ENCODE measurements at places on chromosomes 5 and 9.

DNA sequence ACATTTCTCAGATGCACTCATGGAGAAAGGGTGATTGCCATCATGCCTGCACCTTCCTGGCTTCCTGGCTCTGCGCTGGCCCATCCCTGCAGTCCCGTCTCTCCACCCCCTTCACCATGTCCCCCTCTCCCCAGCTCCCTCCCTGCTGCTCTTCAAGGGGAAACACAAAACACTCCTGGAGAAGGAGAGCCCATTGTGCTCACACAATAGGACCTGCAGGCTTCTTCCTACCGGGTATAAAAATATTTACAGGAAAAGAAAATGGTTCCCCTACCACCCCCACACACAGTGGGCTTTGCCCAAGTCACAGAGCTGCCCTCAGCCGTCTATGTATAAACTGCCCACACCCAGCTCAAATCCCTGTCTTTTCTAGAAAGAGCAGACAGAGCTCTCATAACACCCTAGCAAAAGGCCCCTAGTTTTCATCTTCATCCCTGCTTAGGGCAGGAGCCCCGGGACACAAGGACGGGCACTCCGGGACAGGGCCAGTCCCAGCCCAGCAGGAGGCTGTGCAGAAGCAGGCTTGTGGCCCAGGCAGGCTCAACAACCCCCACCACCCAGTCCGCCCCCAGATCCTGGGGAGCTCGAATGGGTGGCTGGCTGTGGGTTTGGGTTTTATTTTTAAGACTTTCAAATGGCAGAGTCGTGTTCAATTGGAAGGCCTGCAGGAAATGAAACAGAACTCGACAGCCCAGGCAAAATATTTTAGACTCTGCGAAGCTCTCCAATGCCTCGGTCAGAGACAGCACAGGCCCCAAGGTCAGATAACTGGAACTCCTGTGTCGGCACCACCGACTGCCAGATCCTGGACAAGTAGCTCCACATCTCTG lies 77.3 kb downstream of the LRSAM1 start:
- DNase-seq: no peak

- no peak for DNase-seq
These were observed 133.3 kb downstream of the CDK5RAP2 start for GRCh38 chr9:120446671-120447070.

- DNase-seq: no peak
These were observed 162.4 kb upstream of the TUT7 start for GRCh38 chr9:86516564-86516963.

DNA sequence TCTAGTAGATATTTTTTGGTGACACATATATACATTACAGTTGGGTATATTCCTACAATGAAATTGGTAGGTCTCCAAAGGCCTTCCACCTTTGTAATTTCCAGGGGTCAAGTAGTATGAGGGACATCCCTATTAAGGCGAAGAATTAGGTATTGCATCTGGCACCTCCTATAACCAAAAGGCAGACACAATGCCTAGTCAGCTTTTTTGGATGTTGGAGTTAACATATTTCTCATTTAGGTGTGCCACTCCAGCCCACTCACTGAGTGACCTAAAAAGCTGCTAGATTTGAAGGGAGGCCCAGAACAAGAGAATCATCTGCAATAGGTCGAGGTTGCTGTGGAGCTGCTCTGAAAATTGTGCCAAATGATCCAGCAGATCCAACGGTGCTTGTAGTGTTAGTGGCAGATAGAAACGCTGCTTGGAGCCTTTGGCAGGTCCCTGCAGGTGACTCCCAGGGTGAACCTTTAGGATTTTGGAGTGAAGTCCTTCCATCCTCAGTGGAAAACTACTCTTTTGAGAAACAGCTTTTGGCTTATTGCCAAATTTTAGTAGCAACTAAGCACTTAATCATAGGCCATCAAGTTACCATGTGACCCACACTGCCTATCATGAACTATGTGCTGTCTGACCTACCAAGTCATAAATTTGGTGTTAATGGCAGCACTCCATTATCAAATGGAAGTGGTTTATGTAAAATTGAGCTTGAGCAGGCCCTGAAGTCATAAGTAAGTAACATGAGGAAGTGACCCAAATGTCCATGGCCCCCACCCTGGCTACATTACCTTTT lies 15.7 kb upstream of the FNIP1 start:
- no peak for DNase-seq

- DNase-seq: no peak
These were observed 271.0 kb upstream of the RIOK2 start for GRCh38 chr5:97454015-97454414.

GRCh38 chr5:56490971-56491468 lies 257.9 kb upstream of the ANKRD55 start:
- DNase-seq: no peak

GRCh38 chr5:37723162-37723961 lies 116.5 kb downstream of the GDNF start:
- DNase-seq: no peak

- DNase-seq: no peak
These were observed 408.2 kb upstream of the PTGER4 start for GRCh38 chr5:40271476-40271875.

GRCh38 chr9:4114569-4115505 lies 185.0 kb downstream of the GLIS3 start:
- DNase-seq: no peak

DNA sequence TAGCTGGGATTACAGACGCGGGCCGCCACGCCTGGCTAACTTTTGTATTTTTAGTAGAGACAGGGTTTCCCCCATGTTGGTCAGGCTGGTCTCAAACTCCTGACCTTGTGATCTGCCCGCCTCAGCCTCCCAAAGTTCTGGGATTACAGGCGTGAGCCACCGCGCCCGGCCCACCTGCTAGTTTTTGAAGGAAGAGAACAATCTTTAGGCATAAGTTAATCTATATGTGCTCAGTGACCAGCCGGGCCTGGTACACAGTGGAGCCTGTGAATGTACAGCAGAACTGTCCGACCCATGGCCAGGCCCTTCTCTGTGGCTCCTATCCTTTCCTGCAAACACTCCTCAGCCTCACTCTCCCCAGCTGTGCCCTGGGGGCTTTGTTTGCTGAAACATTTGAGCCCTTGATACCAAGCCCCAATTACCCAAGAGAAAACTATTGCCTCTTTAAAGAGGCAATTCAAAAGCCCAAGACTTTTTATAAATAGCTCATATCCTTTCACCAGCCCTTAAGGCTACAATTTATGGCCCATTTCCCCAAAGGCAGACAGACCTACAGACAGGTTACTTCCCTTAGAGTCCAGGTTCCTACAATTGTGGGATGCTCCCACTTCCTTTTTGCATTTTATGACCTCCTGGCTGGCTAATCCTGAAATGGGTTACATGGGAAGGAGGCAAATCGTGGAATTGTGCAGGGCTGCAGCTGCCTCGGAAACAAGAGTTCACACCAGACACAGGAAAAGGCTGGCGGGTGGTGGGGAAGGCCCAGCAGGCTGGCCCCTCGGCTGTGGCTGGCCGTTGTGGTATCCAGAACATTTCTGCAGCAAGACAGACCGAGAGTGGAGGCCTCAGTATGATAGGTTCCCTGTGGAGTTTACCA lies 37.5 kb downstream of the SPRY4 start:
- DNase-seq: no peak

- DNase-seq: no peak
These were observed 1.5 kb downstream of the KLF9 start for GRCh38 chr9:70412832-70413463.

- DNase-seq: peak; percentile 95
These were observed 57.9 kb upstream of the IER5L start for GRCh38 chr9:129235931-129236331.

DNA sequence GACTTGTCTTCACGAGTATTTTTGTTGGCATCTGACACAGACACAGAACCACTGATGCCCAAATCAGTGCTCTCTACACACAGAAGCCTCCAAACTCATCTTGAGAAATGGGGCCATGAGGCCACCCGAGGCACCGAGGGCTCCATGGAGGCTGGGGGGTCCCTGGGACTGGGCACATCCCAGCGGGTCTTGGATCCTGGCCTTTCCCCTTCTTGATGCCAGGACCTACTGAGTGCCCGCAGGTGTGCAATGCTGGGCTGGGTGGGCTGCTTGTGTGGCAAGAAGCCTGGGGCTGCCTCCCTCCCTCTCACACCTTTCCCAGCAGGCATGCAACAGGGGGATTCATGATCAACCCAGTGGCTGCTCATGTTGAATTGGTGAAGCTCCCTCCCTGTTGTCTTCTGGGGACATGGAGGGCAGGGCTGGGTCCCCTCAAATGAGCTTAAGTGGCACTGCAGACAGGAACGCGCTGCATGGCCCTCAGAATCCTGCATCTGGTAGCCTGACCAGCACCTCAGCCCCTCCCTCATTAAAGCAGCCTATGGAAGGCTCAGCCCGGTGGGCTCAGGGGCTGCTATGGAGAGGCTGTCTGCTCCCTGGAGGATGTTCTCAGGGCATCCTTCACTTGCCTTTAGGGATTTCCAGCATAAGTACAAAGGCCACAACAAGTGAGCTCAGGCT lies 63.7 kb upstream of the SIMC1 start:
- no peak for DNase-seq

DNA sequence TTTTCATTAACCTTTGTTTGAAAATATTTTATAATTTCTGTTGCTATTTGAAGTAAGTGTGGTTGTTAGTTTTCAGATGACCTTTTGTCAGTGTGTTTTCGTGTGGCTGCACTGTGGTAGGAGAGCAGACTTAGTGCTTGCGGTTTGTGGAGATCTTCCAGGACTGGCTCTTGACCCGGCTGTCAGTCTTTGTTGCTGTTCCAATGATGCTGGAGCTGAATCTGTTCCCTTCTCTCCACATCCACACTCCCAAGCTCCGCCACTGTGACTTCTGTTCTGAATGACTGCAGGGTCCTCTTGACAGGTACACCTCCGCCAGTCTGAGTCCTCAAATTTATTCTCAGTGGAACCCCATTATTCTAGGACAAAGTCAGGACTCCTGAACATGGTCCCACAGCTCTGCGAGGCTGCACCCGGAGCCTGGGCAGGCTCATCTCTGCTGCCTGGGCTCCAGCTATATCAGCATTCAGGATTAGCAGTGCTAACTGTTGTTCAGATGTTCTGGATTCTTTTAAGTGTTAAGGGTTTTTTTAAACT lies 126.0 kb downstream of the WNK2 start:
- no peak for DNase-seq

DNA sequence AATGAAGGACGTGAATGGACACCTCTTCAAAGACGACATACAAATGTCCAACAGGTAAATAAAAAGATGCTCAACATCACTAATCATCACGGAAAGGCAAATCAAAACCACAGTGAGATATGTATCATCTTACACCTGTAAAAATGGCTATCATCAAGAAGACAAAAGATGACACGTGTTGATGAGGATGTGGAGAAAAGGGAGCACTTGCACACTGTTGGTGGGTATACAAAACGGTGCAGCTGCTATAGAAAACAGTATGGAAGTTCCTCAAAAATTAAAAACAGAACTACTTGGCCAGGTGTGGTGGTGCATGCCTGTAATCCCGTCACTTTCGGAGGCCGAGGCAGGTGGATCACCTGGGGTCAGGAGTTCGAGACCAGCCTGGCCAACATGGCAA lies 47.9 kb downstream of the STK10 start:
- DNase-seq: peak; percentile 90

- DNase-seq: no peak
These were observed 36.1 kb downstream of the TEK start for GRCh38 chr9:27145143-27145542.

GRCh38 chr5:93717162-93717561 lies 24.2 kb downstream of the POU5F2 start:
- no peak for DNase-seq

DNA sequence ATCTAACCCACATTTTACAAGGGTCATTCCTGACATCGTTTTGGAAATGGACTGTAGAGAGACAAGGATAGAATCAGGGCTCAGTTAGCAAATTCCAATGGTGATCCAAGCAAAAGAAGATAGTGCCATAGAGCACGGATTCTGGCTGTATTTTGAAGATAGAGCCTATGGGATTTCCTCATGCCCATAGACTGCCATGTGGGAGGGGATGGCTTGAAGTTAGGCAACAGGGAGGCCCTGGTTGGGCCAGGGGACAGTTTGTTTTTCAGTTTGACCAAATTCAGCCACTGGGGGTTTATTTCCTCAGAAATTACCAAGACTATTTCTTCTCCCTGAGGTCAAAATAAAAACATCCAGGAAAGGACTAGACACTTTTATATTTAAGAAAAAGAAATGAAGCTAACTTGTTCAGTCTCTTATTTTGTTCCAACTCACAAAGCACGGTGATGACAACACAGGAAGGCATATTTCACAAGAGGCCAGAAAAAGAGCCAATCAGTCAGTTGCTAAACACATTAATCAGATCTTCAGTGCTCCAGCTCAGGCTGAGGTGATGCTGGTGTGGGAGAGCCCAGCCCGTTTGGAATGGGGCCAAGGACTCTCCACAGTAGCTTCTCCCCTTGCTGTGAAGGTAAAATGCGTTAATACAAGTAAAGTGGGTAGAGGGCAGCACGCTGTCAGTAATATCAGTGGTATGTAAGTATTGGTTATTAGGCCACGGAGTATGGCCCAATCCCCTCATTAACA lies 4.4 kb upstream of the DCTN4 start:
- DNase-seq: no peak

DNA sequence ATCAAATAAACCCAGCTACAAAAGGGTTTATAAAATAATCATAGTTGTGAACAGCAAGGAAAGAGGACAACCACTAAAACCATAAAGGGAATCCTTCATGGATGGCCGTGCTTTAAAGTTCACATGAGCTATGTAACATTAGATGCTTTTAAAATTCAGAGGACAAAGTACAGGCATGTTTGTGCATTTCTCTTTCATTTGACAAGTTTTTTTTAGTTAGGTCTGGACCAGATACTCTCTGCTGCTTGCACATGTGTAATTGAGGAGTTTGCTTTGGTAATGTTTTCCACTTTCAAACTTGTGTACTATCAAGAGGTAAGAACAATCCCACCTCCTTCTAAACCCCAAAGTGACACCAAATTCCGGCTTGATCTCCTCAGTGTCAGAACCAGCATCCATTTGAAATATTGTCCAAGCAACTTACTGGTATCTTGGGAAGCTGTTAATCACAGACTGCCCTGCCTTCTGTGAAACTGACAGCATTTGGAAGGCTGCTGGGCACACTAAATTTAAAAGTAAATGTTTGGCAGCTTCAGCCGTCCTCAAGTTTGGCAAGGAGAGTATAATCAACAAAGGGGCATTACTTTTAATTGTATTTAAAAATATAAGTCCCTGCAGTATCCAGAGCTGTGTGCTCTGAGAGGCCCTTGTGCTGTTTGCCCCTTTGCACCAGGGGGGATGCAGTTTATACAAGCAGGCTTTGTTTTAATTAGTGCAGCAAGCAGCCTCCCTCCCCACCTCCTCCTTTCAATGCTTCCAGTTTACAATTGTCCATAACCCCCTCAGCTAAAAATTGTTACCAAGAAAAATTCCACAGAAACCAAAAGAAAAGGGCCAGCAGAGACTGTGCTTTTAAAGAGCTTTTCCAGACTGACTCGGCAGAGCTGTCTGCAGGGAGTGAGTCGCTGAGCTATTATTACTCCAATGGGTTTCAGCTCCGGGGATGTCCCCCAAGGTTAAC lies 328.3 kb upstream of the MPDZ start:
- no peak for DNase-seq
